ENCODE measurements at places on chromosomes 4 and X.
A peak's percentile ranks its signal among the peaks of the same experiment; 100 is the strongest.

- no peak for DNase-seq
Measured at GRCh38 chrX:103467156-103467555, 52.1 kb downstream of the RAB40A start.

GRCh38 chrX:97026406-97026805 lies 142.7 kb downstream of the RPA4 start:
- DNase-seq = no peak

- DNase-seq = no peak
Measured at GRCh38 chr4:53844551-53844950, 219.9 kb downstream of the CHIC2 start.

DNA sequence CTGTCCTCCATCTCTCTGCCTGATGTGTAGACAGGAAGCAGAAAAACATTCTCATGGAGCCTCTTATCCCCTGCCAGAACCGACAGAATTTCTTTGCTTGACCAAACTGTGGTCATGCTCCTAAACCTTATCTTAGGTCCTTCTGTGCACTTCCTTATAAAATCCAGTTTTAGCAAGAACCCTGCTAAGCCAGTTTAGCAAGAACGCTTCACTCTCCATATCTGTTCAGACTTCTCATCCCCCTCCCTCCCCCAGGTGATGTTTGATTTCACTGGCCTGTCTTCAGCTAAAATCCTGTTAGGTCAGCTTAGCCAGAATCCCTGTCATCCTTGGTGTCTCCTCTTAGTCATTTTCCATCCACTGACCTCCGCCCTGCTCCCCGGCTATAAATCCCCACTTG lies 1130.9 kb upstream of the PRKX start:
- DNase-seq = no peak

DNA sequence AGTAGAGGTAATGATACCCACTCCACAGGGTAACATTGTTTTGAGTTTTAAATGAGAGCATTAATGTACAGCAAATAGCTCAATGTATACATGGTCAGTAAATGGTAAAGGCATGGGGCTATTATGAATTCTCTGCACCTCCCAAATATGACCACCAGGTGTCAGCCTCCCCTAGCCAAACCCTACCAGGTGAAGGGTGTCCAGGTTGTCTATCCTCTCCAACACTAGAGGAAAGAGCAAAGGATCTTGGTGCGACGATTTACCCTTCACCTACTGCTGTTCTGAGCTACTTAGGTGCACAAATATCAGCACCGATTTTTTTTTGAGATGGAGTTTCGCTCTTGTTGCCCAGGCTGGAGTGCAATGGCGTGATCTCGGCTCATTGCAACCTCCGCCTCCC lies 26.5 kb upstream of the XIAP start:
- DNase-seq = peak; percentile 46

- no peak for DNase-seq
Measured at GRCh38 chr4:7352486-7352885, 82.2 kb downstream of the PSAPL1 start.

DNA sequence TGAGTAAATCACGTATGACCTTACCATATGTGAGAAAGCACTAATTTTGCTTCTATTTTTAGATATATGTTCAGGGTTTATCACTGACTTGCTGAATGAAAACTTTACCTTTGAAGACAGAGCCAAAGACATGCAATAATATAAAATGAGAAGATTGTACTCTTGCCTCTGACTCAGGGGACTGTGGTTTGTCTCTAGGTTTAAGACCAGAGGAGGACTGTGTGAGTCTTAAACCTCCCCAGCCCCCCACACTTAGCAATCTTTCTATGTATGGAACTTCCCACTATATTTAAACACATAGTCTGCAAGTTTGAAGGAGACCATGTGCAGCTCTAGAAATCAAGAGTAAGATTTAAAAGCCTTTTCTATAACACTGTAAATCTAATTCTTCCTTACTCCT lies 368.7 kb upstream of the FAM241A start:
- no peak for DNase-seq

- no peak for DNase-seq
Measured at GRCh38 chrX:154471839-154472684, 7.0 kb downstream of the LAGE3 start.

- DNase-seq = no peak
Measured at GRCh38 chr4:94957030-94957429, 199.3 kb downstream of the BMPR1B start.

DNA sequence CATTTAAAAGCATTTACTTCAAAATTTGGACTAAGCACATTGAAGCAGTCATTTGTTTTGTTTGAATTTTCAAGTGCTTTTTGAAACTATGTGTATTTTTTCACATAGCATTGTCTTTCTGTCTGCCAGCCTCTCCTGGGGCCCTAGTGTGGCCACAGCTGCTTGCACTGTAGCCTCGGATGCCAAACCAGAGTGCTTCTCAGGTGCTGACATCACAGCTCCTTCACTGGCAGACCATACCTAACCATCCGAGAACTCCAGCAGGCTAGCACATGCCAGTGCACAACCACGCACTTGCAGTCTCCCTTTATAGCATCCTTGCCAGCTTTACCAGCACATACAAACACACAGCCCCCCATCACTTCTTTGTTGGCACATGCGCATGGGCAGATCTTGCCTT lies 1019.7 kb downstream of the STPG2 start:
- DNase-seq = no peak

- DNase-seq = no peak
Measured at GRCh38 chr4:104589264-104589868, 94.7 kb upstream of the CXXC4 start.

DNA sequence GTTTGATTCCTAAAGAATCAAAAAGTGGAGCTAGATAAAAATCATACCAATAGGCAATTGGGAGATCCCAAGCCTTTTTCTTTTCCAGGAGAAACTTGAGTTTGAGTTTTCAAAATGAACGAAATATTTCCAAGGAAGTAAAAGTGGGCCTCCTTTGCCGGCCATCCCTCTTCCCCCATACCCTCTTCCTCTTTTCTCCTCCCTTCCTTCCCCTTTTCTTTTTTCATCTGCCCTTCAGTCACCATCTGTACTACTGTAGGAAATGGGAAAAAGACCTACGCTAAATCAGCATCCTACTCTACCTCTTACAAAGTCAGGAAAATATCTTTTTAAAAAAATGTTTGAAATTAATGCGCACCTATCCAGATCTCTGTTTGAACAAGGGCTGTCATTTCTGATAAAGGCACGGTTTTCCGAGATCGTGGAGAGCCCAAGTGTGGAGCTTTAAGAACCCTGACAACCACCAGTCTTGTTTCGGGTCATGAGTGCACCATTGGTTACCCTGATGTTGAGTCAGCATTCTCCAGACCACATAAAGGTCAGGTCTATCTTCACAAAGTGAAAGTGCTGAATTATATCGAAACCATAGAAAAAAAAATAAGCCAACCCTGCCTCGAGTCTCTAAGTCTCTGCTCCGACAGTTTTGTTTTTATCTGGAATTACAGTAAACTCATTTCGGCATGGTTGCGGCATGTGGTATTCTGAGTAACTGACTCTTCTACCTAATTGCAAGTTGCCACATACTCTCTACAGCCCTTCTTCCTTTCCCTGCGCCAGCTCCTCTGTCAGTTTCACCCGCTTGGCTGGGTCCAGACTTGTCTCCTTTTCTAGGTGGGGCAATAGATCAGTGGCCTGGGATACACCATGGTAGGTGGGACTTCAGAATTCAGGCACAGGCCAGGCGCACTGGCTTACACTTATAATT lies 140.2 kb upstream of the KLF3 start:
- no peak for DNase-seq

DNA sequence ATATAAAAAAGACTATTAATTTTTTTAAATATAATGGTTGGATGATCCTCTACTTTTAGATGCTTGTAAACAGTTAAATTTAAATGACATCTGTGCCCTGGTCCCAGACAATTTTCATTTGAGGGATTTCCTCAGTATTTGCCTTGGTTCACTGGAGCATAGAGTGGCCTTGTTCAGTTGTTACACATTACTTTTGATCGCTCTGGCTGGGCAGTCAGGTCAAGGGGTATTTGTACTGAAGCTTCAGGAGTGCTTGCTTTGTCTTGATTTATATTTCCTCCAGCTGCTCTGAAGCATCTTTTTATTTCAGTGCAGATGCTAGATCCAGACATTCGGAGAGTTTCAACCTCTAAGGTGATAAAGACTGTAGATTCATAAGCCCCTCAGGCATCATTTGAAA lies 50.0 kb downstream of the COMMD8 start:
- no peak for DNase-seq

- no peak for DNase-seq
Measured at GRCh38 chrX:155632431-155633100, 19.8 kb upstream of the TMLHE start.

- DNase-seq = no peak
Measured at GRCh38 chrX:53437206-53437605, 3.0 kb upstream of the HSD17B10 start.

DNA sequence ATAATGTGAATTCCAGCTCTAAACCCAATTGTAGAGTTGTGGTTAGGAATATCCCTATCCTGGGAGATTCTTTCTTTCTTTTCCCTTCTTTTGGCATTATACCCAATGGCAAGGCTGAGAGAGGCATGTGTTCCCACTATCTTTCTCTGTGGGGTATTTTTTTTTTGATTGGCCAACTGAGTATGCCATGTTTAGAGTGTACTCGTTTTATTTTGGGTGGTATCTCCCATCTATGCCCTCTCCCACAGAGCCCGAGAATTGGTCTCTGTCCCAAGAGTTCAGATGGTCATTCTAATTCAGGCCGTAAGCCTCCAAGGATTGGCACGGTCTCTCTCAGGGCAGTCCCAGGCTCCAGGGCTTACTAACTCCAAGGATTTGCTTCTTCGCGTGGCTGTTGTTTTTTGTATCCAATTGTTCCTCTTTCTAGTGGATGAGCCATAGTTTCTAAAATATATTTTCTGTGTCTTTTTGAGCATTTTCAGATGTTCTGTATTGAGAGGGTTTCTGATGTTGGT lies 198.8 kb downstream of the SLC4A4 start:
- no peak for DNase-seq

DNA sequence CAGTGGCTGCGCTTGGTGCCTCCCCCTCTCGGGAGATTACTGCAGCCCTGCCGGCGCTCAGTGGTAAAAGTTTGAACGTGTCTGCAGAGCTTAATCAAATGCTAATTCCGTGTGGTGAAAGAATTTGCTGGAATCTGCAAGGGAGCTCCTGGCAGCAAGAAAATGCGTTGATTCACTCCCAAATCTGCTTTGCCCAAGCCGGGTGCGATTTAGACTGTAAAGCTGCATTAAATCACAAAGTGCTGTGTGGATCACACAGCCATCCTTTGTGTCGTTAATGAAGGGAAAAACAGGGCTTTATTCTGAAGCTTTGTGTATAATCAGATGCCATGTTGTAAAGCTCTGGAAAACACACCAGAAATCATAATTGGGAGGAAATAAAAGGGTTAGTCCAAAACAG lies 444.1 kb downstream of the BCOR start:
- no peak for DNase-seq

GRCh38 chrX:145002771-145003170 lies 244.5 kb upstream of the SPANXN1 start:
- no peak for DNase-seq

- DNase-seq = peak; percentile 14
Measured at GRCh38 chr4:113952452-113953029, 26.9 kb downstream of the ARSJ start.

- no peak for DNase-seq
Measured at GRCh38 chr4:112284662-112285411, 867 bp downstream of the TIFA start.

DNA sequence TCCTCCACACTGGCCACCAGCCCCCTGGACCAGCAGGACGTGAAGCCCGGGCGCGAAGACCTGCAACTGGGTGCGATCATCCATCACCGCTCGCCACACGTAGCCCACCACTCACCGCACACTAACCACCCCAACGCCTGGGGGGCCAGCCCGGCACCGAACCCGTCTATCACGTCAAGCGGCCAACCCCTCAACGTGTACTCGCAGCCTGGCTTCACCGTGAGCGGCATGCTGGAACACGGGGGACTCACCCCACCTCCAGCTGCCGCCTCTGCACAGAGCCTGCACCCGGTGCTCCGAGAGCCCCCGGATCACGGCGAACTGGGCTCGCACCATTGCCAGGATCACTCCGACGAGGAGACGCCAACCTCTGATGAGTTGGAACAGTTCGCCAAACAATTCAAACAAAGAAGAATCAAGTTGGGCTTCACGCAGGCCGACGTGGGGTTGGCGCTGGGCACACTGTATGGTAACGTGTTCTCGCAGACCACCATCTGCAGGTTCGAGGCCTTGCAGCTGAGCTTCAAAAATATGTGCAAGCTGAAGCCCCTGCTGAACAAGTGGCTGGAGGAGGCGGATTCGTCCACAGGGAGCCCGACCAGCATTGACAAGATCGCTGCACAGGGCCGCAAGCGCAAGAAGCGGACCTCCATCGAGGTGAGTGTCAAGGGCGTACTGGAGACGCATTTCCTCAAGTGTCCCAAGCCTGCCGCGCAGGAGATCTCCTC lies 600 bp downstream of the POU3F4 start:
- DNase-seq = no peak

GRCh38 chr4:6550821-6551220 lies 24.2 kb upstream of the MAN2B2 start:
- no peak for DNase-seq

DNA sequence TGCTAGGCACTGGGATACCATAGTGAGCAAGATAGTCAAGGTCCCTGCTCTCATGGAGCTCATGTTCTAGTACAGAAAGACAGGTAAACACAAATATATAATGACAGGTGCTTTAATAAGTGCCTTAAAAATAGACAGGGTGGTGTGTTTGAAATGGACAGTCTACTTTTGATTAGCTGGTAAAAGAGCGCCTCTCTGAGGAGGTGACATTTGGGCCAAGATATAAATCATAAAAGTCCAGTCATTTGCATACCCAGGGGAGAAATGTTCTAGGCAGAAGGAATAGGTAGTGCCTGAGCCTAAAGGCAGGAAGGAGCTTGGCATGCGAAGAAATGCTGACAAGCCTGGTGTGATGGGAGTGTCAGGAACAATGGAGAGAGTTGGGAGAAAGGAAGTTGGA lies 83.6 kb downstream of the DNAAF6 start:
- DNase-seq = no peak

DNA sequence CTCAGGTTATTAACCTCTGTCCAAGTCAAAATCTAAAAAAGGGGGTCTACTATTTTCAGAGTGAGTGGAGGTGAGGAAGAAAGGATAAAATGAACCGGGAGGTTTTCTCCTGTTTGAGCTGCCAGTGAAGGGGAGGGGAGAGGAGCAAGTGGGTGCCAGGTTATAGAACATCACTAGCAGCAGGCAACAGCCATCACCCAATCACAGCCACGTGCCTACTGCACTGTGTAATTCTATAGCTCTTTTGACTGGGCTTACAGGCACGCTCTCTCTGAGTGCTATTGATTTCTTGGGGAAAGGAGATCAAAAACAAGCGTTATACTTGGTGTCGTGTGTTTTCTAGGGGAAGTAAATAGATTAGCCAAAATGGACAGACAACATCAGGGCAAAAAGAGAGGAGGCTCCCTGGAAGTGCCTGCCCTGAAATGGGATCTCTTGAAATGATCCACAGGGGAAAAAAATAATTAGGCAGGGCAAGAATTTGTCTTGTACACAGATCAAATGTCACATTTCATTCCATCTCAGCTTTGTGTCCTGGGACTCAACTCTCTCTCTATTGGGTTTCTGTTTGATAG lies 300.5 kb upstream of the LCORL start:
- DNase-seq = no peak

GRCh38 chr4:47819178-47819577 lies 18.7 kb downstream of the CORIN start:
- DNase-seq = no peak

Measured in activated naive CD8-positive, alpha-beta T cell treated with anti-CD3 and anti-CD28 coated beads for 36 hours (primary cell).